Activated CD8-positive, alpha-beta memory T cell treated with anti-CD3 and anti-CD28 coated beads for 1 hour (primary cell): ENCODE measurements at places on chromosomes 2 and 18.

DNA sequence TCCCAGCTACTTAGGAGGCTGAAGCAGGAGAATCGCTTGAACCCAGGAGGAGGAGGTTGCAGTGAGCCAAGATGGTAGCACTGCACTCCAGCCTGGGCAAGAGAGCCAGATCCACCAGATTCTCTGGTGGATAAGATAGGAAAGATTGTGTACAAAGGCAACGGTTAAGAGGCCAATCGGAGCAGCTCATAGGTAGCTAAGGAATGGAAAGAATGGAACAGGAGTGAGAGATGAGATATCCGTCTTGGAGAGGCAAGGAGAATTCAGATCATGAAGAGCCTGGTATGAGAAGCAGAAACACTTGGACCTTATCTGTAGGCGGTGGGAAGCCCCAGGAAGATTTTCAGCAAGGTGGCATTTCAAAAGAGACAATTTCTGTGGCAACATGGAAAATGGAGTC lies 27.1 kb downstream of the TTR start:
- no peak for DNase-seq

DNA sequence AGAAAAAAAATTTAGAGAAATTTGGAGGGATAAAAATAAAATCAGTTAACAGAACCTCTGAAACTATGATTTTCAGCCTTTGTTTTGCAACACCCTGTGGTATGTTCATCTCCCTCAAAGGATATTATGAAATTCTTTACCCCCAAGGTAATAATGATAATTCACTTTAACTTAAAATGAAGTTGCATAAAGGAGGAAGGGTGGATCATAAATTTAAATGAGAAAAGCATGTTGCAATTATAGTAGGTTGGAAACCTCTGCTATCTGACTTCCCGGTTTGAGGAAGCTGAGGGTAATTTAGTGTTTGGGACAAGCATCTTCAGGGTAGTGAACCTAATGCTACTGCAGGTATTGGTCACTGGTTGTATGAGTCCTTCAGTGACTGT lies 102.9 kb downstream of the BABAM2 start:
- no peak for DNase-seq

DNA sequence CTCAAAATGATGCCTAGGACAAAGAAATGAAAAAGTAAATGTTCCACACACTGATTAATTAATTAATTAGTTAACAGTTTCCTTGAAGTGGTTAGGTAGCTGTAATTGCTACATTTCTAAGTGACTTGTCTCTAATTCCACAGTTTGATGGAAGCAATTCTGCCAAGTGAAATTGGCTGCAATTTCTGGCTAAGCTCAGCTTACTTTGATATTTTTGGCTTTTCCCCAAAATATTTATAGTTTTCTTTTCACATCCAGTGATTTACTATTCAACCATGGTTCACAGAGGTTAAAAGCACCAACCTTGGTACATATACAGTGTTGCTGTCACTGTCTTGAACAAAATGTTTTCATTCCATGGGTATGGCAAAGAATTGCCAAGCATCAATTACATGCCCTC lies 459.5 kb upstream of the CDH20 start:
- DNase-seq = no peak

- DNase-seq = no peak
These were observed 31.9 kb upstream of the CEP68 start for GRCh38 chr2:65024149-65024829.

DNA sequence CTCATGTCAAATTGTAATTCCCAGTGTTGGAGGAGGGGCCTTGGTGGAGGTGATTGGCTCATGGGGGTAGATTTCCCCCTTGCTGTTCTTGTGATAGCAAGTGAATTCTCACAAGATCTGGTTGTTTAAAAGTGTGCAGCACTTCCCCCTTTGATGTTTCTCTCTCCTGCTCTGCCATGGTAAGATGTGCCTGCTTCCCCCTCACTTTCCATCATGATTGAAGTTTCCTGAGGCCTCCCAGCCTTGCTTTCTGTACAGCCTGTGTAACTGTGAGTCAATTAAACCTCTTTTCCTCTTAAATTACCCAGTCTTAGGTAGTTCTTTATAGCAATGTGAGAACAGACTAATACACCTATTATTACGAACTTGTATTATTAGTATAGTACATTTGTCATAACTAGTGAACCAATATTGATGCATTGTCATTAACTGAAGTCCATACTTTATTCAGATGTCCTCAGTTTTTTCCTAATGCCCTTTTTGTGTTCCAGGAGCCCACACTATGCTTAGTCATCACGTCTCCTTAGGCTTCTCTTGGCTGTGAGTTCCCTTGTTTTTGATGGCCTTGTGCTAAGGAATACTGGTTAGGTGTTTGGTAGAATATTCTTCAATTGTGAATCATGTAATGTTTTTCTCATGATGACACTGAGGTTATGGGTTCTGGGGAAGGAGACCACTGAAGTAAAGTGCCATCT lies 4.5 kb upstream of the MAP3K2 start:
- DNase-seq = no peak

DNA sequence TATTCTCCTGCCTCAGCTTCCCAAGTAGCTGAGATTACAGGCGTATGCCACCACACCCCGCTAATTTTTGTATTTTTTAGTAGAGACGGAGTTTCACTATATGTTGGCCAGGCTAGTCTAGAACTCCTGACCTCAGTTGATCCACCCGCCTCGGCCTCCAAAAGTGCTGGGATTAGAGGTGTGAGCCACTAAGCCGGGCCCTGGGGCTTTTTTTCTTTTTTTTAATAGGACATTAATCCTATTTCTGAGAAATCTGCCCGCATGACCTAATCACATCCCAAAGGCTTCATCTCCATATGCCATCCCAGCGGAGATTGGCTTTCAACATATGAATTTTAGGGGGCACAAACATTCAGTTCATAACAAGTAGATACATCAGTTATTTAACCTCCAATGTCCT lies 128.6 kb downstream of the CNTNAP5 start:
- no peak for DNase-seq

DNA sequence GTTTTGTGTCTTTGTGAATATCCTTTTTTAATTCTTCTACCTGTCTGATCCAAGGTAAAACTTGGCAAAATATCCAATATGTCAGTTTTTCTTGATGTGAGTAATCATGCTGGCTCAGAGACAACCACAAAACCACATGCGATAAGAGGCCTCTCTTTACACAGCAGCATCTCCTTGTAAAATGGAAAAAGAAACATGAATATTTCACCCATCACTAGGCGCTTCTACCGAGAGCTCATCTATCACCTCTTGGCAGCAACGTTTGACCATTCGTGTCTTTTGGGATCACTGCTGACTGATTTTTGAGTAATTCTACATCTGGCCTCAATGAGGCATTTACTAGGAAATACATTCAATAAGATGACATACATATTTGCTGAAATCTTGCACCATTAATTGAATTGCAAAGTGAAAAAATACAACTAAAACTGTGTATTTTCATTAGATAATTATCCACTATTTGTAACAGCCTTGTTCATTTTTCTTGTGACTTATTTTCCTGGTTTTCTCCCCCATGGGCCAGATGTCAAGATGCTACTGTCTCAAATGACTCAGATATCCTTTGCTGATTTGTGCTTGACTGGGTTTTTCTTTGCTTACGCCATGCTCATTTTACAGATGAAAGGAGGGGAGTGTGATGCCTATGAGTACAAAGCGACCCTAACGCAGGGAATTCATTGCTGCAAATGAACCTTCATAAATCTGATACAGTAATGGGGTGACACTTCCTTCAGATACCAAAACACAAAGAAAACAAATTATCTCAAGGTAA lies 467.5 kb downstream of the FBXO15 start:
- no peak for DNase-seq

- no peak for DNase-seq
These were observed 120.7 kb downstream of the FEZ2 start for GRCh38 chr2:36477315-36477714.

DNA sequence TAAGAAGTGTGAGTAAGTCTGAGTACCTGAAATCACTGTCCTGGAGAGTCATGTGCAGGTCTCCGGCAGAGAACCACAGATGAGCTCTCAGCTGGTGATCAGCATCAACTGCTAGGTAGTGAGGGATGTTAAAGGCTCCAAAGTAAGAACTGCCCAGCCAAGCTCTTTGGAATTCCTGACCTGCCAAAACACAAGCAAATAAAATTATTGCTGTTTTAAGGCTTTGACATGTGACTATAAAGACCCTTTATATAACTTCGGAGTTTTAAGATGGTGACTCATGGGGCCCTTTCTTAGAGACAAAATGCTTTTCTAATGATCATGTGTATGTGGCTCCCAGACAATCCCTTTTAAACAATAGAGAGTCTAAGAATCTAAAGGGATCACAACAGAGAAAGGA lies 855.7 kb downstream of the TRIB2 start:
- no peak for DNase-seq

- no peak for DNase-seq
These were observed 361.3 kb upstream of the KLHL29 start for GRCh38 chr2:23023722-23024121.

DNA sequence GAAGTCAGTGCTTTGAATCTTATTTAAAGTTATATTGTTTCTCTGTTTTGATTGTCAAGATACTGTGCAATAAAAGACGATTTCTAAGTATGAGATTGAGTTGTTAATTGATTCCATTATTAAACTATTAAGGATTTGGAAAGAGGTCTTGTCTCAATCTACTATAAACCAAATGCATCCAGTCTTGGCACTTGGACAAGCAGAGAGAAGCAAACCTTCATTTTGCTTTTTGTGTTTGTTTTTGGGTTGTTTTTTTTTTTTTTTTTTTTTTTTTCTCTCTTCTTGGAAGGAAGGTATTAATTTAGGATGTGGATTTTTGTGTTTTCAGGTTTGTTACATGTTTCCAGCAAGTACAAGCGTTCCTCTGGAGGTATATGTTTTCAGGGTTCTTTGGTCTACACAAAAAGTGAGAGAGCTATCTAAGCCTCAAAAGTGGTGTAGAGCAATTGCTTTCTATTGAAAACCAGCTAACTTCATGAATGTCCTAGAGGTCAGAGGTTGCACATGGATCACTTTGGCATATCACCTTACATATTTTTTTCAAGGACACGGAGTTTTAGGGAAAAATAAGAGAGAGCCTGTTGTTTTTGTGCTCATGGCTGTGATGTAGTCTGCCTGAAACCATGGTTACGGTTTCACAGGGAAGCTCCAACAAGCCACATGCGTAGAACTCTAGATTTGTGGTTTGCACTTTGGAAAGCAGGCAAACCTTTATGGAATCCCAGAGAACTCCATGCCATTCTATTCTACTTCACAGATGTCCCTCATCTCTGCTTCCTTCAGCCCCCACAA lies 1.8 kb downstream of the PRKCE start:
- no peak for DNase-seq
